ENCODE measurements at places on chromosomes 4 and X. TPM values are rescaled to one million over a fixed set of nuclear protein-coding genes. Genes with fewer than 3 reads are reported as not detected.

The TLR8 gene
- 0.72 TPM for total RNA-seq

The GPC4 gene
- 4.7 TPM for total RNA-seq

The ESX1 gene
- total RNA-seq, result not detected

The MMRN1 gene
- 1.2 TPM for total RNA-seq

The SPANXD gene
- total RNA-seq, result not detected

The PLRG1 gene
- 42.9 TPM for total RNA-seq

The UGT8 gene
- total RNA-seq, result not detected

The SSX3 gene
- not detected for total RNA-seq

The CCDC149 gene
- 8.9 TPM for total RNA-seq

The PNMA6A gene
- 1.7 TPM for total RNA-seq

DNA sequence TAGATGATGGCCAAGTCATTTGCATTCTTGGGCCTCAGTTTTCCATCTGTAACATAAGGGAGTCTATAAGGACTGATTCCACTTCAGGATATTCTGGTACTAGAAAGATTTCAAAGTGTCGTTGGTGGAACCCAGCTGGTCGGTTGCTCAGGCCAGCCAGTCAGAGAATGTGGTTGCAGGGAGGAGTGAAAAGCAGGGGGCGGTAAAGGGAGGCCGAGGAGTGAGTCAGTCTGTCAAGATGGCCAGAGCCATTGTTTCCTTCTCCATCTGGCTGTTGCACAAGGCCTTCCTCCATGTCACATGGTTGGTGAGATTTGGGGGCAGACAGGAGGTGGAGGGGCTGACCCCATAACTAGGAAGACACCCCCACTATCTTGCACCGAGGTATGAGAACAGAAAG is 38.2 kb downstream of the STARD8 start:
- H3K36me3 ChIP-seq, result no peaks in the 10 kb centered on the region
- H3K4me3 ChIP-seq, result no peak overlapping the region
- H3K27ac ChIP-seq, result peak overlapping the region; percentile 73
- DNase-seq, result peak; percentile 36
- no peaks in the 10 kb centered on the region for H3K27me3 ChIP-seq
- peaks cover 24% of the 10 kb centered on the region for H3K4me1 ChIP-seq

- H3K4me1 ChIP-seq, result no peaks in the 10 kb centered on the region
- no peaks in the 10 kb centered on the region for H3K27me3 ChIP-seq
These were observed 48.1 kb downstream of the SRPX start for GRCh38 chrX:38172596-38172995.

- H3K27me3 ChIP-seq, result no peaks in the 10 kb centered on the region
- H3K4me3 ChIP-seq, result peak overlapping the region; percentile 89
- H3K4me1 ChIP-seq, result peaks cover 17% of the 10 kb centered on the region
- H3K36me3 ChIP-seq, result no peaks in the 10 kb centered on the region
- DNase-seq, result no peak
These were observed 338 bp upstream of the KLHL2 start for GRCh38 chr4:165207016-165207430.

DNA sequence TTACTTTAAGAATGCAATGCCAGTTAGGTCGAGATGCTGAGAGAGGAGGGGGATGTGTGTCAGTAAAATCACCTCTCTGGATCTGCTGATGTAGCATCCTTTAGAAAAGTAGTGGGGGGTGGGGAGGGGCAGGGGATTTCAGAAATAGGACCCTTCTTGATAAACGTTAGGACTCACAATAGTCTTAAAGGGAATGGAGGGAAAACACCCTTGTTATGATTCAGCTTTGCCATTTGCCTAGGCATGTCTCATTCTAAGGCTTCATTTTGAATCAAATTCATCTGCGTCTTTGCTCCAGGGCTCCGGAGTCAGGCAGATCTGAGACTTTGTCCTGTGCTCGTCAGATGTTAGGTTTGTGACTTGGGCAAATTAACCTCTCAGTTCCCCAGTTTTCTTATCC is 879 bp downstream of the SH2D1A start:
- H3K4me1 ChIP-seq, result no peaks in the 10 kb centered on the region
- no peaks in the 10 kb centered on the region for H3K36me3 ChIP-seq
- DNase-seq, result no peak
- H3K27me3 ChIP-seq, result no peaks in the 10 kb centered on the region
- H3K27ac ChIP-seq, result no peak overlapping the region
- H3K4me3 ChIP-seq, result no peak overlapping the region

DNA sequence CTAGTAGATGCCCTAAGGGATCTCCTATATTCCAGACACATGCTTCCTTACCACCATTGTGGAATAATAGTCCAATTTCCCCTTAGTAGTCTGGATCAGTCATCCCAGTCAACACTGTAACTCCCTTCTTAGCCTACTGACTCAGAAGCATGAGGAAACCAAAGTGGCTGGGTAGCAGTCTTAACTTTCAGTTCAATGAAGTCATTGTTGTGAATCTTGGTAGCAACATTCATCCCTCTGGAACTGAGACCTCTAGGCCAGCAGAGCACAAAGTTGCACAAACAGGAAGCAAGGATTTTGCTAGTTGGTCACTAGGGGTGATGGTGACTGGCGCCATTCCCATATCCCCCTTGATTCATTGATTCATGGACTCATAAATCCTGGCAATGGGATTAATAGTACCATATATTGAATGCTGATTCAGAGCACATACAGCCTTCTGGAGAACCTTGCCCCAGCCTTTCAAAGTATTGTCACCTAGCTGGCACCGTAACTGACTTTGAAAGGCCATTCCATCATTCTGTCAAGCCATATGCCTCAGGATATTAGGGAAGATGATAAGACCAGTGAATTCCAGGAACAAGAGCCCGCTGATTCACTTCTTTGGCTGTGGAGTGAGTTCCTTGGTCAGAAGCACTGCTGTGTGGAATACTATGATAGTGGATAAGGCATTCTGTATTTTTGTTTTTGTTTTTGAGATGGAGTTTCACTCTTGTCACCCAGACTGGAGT is 19.7 kb upstream of the GPAT3 start:
- H3K4me3 ChIP-seq, result no peak overlapping the region
- no peaks in the 10 kb centered on the region for H3K36me3 ChIP-seq
- no peak for DNase-seq
- no peak overlapping the region for H3K27ac ChIP-seq
- H3K4me1 ChIP-seq, result no peaks in the 10 kb centered on the region

DNA sequence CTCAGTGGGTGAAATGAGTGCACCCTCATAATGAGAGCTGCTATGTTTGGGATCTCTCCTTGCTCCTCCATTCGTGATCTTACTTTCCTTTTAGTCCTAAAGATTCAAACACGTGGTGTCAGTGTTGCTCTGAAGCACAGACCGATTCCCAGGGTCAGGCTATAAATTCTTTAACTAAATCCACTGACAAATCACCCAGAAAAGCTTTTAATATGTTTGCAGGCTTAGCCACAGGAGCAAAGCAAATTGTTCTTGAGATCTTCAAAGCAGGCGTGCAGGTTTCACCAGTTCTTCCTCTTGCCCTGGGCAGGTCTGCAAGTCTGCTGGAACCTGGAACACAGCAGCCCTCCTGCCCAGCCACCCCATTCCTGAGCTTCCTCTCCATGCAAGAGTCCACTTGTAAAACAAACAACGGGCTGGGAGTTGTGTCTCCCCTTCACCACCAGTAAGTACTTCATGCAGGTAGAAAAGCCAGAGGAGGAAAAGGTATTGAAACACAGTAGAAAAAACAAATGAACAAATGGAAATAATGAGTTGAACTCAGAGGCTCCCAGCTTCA is 70.1 kb upstream of the ENPP6 start:
- H3K4me1 ChIP-seq, result peaks cover 3% of the 10 kb centered on the region
- DNase-seq, result no peak
- H3K4me3 ChIP-seq, result no peak overlapping the region
- H3K27me3 ChIP-seq, result no peaks in the 10 kb centered on the region
- H3K27ac ChIP-seq, result peak overlapping the region; percentile 5
- no peaks in the 10 kb centered on the region for H3K36me3 ChIP-seq

- H3K36me3 ChIP-seq, result no peaks in the 10 kb centered on the region
- no peaks in the 10 kb centered on the region for H3K27me3 ChIP-seq
- H3K4me3 ChIP-seq, result no peak overlapping the region
- peak; percentile 75 for DNase-seq
These were observed 325.6 kb downstream of the CAMK2D start for GRCh38 chr4:113435893-113436292.

- no peak overlapping the region for H3K27ac ChIP-seq
- H3K36me3 ChIP-seq, result no peaks in the 10 kb centered on the region
- peaks cover 12% of the 10 kb centered on the region for H3K4me1 ChIP-seq
- DNase-seq, result no peak
These were observed 59.5 kb upstream of the TMEM150C start for GRCh38 chr4:82621251-82621650.

DNA sequence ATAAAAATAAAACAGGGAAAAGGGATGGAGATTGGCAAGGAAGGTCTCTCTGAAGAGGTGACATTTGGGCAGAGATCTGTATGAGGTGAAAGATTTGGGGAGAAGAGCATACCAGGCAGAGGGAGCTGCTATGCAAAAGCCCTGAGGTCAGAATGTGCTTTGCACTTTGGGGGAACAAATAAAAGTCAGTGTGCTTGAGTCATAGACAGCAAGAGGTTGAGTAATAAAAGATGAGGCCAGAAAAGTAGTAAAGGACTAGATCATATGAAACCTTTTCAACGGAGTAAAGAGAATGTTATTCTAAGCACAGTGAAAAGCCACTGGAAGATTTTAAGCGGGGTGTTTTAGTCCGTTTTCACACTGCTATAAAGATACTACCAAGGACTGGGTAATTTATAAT is 76.5 kb upstream of the TEX13A start:
- H3K4me1 ChIP-seq, result no peaks in the 10 kb centered on the region
- H3K27ac ChIP-seq, result no peak overlapping the region
- no peaks in the 10 kb centered on the region for H3K27me3 ChIP-seq
- DNase-seq, result no peak
- no peaks in the 10 kb centered on the region for H3K36me3 ChIP-seq

DNA sequence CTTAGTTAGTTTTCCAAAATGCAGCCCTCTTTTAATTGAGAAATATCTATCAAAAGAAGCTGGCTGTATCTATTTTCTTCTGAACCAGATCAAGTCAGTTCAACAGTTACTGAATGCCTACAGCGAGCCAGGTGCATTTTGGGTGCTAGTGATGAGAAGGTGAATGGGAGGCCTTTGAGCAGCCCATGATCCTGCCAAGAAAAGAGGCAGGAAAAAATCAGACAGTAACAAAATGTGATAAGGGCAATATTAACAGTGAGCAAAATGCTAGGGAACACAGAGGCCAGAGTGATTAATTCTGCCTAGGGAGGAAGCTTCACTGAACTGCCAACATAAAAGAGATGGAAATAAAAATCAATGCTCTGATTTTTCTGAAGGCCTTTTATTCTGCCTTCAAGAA is 248.5 kb downstream of the SNCA start:
- no peak for DNase-seq
- H3K4me3 ChIP-seq, result no peak overlapping the region
- no peaks in the 10 kb centered on the region for H3K36me3 ChIP-seq
- no peak overlapping the region for H3K27ac ChIP-seq

- H3K36me3 ChIP-seq, result no peaks in the 10 kb centered on the region
- DNase-seq, result no peak
- H3K4me1 ChIP-seq, result peaks cover 7% of the 10 kb centered on the region
- H3K27me3 ChIP-seq, result no peaks in the 10 kb centered on the region
- no peak overlapping the region for H3K4me3 ChIP-seq
These were observed 13.6 kb upstream of the ABLIM2 start for GRCh38 chr4:8171984-8172924.

DNA sequence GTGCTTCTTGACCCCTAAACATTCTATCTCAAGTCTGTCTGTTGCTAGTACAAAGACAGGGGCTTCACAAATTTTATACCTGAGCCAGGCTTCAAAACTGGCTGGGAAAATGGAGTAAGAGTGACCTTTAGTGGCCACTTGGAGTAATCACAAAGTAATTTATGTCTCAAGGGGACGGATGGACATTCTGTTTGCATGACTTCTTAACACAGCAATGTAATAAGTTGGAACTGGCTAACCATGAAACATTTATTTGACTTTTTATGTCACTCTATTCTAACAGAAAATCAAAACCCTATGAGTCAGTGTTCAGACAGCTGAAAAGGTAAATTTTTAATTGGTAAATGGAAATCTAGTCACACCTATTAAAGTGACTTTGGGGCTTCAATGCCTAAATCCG is 600.6 kb downstream of the ANKRD50 start:
- H3K27me3 ChIP-seq, result no peaks in the 10 kb centered on the region
- no peaks in the 10 kb centered on the region for H3K4me1 ChIP-seq
- H3K36me3 ChIP-seq, result no peaks in the 10 kb centered on the region
- peak; percentile 32 for DNase-seq
- no peak overlapping the region for H3K4me3 ChIP-seq

- no peaks in the 10 kb centered on the region for H3K36me3 ChIP-seq
- DNase-seq, result no peak
- no peak overlapping the region for H3K4me3 ChIP-seq
- H3K4me1 ChIP-seq, result no peaks in the 10 kb centered on the region
- no peak overlapping the region for H3K27ac ChIP-seq
These were observed 71.6 kb upstream of the TEX13D start for GRCh38 chrX:124260845-124261244.

DNA sequence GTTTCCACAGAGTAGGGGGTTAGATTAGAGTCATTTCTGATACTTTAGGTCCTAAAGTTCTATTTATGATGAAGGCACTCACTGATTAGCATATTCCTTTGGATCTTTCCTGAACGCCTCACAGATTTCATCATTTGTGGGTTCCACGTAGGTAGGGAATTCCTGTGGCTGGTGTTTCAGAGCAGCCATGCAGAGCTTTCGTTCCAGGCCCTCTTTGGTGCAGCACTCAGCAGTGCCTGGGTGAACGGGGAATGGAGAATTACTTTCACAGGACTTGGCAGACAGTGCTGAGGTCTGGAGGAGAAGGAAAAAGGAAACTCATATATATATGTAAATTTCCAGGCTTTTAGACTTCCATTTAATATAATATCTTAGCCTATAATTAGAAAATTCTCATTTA is 18.5 kb downstream of the GC start:
- H3K27me3 ChIP-seq, result no peaks in the 10 kb centered on the region
- DNase-seq, result no peak
- H3K36me3 ChIP-seq, result no peaks in the 10 kb centered on the region
- H3K27ac ChIP-seq, result no peak overlapping the region
- no peak overlapping the region for H3K4me3 ChIP-seq

All from heart right ventricle (tissue), 16 donors.